Right atrium auricular region (tissue), 2 donors: ENCODE measurements at places on chromosomes 5 and 9. TPM values are rescaled to one million over a fixed set of nuclear protein-coding genes. Genes with fewer than 3 reads are reported as not detected.

The ANKH gene
- total RNA-seq: 52.3 TPM

The DEPDC1B gene
- total RNA-seq: 0.16 TPM

DNA sequence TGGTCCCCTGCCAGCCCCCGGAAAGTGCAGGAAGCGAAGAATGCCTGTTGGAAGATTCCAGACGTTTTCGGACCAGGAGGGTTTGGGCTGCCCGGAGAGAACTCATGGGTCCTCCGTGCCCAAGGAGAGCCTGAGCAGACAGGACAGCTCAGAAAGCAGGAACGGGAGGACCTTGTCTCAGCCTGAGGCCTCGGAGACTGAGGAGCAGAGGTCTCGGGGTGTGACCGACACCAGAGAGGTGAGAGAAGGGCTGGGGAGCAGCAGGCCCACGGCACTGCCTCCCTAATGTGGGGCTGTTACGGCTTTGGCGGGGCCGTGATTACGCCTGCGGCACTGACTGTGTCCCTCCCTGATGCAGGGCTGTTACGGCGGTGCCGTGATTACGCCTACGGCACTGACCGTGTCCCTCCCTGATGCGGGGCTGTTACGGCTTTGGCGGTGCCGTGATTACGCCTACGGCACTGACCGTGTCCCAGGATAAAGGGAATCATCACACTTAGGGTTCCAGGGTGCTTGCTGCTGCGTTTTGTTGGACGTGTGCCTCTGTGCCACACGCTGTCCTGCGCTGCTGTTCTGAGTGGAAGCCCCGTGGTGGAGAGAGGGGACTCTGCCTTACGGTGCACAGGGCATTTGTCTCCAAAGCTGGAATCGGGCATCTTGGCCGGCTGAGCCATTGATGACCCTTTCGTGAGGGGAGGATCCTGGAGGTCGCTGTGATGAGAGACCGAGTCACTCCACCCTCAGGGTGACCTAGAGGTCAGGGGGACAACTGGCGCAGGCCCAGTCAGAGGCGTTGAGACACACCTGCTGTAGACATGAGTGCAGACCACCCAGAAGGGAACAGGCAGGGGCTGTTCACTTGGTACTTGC, 25.7 kb downstream of the CEP72 start:
- peaks cover 23% of the 10 kb centered on the region for H3K36me3 ChIP-seq
- H3K4me1 ChIP-seq: no peaks in the 10 kb centered on the region
- H3K4me3 ChIP-seq: no peak overlapping the region

DNA sequence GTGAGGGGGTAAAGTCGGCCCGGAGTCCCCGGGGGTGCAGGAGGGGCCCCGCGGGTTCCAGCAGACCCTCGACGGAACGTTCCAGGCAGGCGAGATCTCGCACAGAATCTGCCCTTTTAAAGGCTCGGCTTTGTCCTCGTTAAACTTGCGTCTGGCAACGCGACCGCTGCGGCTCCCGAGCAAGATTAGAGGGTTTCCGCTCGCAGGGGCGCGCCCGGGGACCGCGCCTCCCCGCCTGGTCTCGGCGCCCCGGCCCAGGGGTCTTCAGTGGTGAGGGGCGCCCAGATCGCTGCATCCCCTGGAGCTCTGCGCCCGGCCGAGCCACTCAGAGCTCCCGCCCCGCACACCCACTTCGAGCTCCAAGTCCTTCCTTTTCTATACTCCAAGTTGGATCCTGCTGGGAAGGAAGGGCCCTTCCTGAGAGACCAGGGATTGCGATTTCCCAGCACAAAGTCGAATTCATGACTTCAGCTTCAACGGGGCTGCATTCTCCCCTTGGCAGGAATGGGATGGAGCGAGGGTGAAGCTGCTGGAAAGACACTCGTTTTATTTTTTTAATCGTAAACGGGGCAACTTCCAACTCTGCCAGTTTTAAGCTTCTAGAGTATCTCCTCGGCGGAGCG, 11.3 kb downstream of the PROP1 start:
- H3K27me3 ChIP-seq: peaks cover 7% of the 10 kb centered on the region
- no peaks in the 10 kb centered on the region for H3K36me3 ChIP-seq
- no peak overlapping the region for H3K4me3 ChIP-seq
- peak; percentile 21 for DNase-seq

DNA sequence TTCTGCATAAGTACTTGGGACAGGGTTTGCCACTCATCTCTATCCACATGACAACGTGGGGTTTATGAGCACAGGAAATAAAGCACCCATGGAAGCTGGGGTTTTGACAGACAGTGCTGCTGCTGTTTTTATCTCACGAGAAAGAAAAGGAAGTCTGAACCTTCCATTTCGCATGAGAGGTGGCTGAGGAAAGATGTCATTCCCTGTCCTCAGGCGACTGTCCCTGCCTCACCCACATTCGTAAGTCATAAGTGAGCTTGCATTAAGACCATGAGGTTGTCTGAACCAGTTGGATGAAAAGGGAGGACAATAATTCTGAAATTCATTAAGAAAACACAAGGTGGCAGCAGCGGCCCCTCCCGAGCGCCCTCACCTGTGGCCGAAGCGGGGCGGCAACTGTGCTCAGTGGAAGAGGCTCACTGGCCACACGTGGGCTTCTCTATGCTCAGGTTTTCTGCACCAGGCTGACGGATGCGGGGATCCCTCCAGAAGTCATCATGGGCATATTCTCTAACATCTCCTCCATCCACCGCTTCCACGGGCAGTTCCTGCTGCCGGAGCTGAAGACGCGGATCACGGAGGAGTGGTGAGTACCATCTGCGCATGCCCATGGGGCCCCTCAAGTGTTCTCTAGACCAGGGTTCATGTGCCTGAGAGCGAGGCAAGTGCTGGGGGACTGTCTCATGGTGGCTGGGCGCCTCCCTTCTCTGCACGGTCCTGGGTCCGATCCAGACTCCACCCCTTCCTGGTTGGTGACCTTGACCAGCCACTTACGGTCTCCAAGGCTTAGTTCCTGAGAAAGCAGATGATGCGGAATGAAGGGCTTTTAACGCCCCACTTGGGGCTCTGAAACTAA, 54.7 kb upstream of the SUSD3 start:
- no peaks in the 10 kb centered on the region for H3K27me3 ChIP-seq
- H3K4me1 ChIP-seq: peaks cover 4% of the 10 kb centered on the region
- DNase-seq: no peak
- H3K4me3 ChIP-seq: peak overlapping the region; percentile 32
- H3K27ac ChIP-seq: no peak overlapping the region

The LTC4S gene
- 9.0 TPM for total RNA-seq

DNA sequence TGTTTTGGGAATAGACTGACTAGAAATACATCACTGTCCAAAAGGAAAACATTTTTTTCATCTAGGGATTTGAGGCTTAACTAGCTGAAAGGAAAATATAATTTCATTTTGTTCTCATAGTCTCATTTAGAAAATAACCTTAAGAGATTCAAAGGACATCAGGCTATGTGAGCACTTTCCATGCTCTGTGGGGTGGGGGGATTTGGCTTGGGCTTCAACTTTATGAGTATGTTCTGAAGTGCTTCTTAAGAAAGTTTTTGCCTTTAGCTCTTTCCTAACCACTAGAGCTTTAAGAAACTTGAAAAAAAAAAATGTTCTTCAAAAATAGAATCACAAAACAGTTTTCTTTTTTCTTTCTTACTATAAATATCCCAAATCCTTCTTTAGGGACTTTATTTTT, 17.6 kb downstream of the CDH6 start:
- no peaks in the 10 kb centered on the region for H3K36me3 ChIP-seq
- no peaks in the 10 kb centered on the region for H3K4me1 ChIP-seq
- H3K27ac ChIP-seq: no peak overlapping the region
- H3K27me3 ChIP-seq: no peaks in the 10 kb centered on the region
- no peak overlapping the region for H3K4me3 ChIP-seq
- no peak for DNase-seq

DNA sequence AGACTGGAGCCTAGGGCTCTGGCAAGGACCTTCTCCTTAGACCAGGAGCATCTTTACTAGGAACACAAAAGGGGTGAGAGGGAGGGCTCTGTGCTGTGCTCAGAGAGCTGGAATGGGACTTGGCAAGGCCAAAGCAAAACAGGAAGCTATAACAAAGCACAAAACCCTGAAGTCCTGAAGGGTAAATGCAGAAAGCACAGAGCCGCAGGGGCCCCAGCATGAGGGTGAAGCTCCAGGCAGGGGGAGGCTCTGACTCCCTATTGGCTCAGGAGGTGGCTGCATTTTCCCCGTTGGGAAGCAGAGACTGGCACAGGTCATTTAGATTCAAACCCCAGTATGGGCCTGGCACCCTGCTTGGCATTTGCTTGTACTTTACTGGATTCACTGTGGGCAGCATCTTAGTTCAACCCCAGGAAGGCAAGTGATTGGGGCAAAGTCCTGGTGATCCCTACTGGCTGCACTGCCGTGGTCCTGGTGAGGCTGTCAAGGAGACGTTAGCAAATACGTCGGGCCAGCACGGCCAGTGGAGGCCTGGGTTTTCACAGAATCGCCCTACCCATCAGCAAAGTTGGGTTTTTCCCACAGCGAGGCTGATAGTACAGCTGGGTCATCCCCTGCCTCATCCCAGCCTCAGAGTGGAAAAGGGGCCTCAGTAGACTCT, 46.3 kb downstream of the GGTA1 start:
- H3K36me3 ChIP-seq: no peaks in the 10 kb centered on the region
- H3K27me3 ChIP-seq: no peaks in the 10 kb centered on the region
- no peak overlapping the region for H3K27ac ChIP-seq
- H3K4me3 ChIP-seq: no peak overlapping the region
- no peak for DNase-seq

The OMD gene
- total RNA-seq: 22.7 TPM

- no peaks in the 10 kb centered on the region for H3K4me1 ChIP-seq
- no peaks in the 10 kb centered on the region for H3K27me3 ChIP-seq
- H3K4me3 ChIP-seq: no peak overlapping the region
- DNase-seq: no peak
- no peaks in the 10 kb centered on the region for H3K36me3 ChIP-seq
- no peak overlapping the region for H3K27ac ChIP-seq
Measured at GRCh38 chr9:18717759-18718158, 243.8 kb downstream of the ADAMTSL1 start.

The DNAJB5 gene
- total RNA-seq: 82.4 TPM

The FLT4 gene
- 4.2 TPM for total RNA-seq

DNA sequence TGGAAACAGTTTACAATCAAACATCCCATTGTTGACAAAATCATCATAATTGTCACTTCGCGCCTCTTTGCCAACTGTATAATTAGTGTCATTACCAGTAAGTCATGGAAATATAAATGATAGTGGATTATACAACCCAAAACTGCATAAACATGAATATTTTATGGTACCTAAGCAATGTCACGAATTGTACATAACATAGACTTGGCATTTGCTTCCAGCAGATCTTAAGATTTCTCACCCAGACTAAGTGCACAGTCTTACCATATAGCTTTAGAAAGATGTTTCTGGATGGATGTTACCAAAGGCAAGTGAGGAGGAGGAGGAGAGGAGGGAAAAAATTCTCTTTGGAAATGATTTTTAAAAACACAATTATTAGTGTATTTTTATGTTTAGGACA, 113.4 kb upstream of the TAS2R1 start:
- no peaks in the 10 kb centered on the region for H3K27me3 ChIP-seq
- no peaks in the 10 kb centered on the region for H3K4me1 ChIP-seq
- DNase-seq: no peak
- no peak overlapping the region for H3K4me3 ChIP-seq

The ZNF883 gene
- 4.1 TPM for total RNA-seq

DNA sequence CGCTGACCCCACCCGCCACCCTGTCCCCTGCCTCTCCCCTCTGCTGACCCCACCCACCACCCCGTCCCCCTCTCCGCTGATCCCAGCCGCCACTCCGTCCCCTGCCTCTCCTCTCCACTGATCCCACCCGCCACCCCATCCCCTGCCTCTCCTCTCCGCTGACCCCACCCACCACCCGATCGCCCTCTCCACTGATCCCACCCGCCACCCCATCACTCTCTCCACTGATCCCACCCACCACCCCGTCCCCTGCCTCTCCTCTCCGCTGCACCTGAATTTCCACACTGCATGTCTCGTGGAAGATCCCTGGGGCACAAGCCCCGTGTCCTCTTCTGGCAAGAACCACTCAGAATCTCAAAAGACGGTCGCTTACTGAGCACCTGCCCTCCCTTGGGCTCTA, 53.4 kb upstream of the OLFM1 start:
- no peaks in the 10 kb centered on the region for H3K27me3 ChIP-seq
- H3K4me1 ChIP-seq: no peaks in the 10 kb centered on the region
- H3K4me3 ChIP-seq: no peak overlapping the region
- no peaks in the 10 kb centered on the region for H3K36me3 ChIP-seq
- no peak overlapping the region for H3K27ac ChIP-seq

The FAM163B gene
- 1.7 TPM for total RNA-seq

DNA sequence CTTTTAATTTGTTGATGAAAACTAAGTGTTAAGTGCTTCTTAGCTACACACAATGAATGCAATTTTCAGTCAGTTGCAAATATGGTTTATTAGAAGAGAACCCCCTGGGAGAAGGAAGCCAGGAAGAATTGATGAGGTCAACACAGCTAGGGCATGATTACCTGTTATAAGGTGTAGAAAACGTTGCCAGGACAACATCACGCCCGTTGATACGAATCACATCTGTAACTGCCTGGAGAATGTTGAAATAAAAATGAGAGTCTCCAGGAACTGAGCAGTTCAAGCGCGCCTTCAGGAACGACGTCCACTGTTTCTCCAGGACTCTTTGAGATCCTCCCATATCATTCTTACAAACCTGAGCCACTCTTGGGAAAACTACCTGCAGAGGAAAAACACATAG, 88.0 kb downstream of the SEMA6A start:
- no peak overlapping the region for H3K27ac ChIP-seq
- no peaks in the 10 kb centered on the region for H3K27me3 ChIP-seq
- no peak for DNase-seq
- no peaks in the 10 kb centered on the region for H3K4me1 ChIP-seq
- no peak overlapping the region for H3K4me3 ChIP-seq

DNA sequence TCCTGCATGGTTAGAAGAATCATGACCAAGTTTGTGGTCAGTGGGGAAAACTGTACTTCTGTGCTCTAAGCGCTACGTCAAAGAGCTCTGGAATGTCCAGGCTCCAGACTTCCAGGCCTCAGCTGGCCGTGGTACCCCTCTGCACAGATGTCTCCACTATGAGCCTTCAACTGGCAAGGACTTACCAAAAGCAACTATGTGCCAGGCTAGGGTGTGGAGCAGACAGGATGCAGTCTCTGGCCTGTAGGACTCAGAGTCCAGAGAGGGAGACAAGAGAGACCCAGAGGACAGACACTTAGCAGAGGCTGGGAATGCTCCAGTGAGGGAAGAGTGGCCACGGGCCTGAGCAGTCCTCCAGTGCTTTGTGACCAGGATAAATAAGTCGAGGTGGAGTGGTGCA, 31.0 kb upstream of the TCF7 start:
- DNase-seq: no peak
- no peaks in the 10 kb centered on the region for H3K36me3 ChIP-seq
- H3K27me3 ChIP-seq: no peaks in the 10 kb centered on the region
- no peak overlapping the region for H3K4me3 ChIP-seq
- no peaks in the 10 kb centered on the region for H3K4me1 ChIP-seq

The FBP2 gene
- total RNA-seq: not detected

The CCL27 gene
- total RNA-seq: not detected

DNA sequence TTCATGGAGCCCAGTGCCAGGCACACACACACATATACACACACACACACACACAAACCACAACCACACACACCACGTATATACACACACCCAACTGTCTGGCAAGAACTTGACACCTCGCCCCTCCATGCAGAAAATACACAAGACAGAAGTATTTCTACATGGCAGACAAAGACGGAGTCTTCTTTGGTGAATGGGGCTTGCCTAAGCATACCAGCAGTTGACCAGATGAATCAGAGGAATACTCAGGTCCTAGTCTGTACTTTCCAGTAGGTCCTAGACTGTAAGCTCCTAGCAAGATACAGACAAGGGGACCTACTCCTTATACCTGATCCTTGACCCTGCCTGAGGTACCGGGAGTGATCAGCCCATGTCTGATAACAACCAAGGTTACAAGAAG, 60.1 kb downstream of the SIL1 start:
- DNase-seq: no peak
- peak overlapping the region; percentile 72 for H3K27ac ChIP-seq
- H3K4me1 ChIP-seq: no peaks in the 10 kb centered on the region
- no peak overlapping the region for H3K4me3 ChIP-seq
